ENCODE measurements at places on chromosomes 13 and 19.

- no peak for DNase-seq
Observed at GRCh38 chr19:1862424-1863327, 703 bp downstream of the KLF16 start.

GRCh38 chr19:18871543-18871942, 24.4 kb downstream of the CERS1 start:
- DNase-seq = no peak

GRCh38 chr19:39516270-39516669, 1.3 kb downstream of the SELENOV start:
- DNase-seq = no peak

DNA sequence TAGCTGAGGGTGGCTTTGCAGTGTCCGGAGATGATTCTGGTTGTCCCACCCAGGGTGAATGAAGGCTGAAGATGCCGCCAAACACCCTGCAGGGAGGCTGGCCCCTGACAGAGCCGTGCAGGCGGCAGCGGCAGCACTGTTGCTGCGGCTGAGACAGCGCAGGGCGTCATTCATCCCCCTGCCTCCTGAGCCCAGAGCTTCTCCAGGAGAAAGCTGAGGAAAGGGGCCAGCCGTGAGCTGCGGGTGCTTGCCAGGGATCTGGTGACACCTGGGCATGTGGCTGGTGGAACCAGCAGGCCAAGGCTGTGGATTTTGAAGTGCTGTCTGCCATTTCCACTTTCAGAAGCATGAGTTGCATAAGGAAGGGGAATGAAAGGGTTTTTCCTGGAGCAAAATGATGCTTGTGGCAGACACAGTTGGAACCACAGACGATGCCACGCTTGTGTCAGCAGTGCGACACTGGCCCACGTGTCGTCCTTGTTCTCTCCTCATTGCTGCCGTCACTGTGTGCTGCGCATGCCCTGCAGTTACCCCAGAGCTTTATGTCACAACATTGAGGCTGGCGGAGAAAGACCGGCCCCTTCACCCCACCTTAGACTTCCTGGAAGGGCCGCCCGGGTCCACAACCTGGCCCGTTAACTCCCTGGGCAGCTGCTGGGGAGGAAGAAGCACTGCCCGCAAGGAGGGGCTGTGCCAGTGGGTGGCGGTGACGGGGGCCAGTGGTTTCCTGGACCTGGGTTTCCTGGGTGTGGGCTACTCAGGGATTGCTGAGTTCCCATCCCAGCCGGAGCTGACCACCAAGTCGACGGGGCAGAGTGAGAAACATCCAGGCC, 22.7 kb downstream of the TFDP1 start:
- no peak for DNase-seq

DNA sequence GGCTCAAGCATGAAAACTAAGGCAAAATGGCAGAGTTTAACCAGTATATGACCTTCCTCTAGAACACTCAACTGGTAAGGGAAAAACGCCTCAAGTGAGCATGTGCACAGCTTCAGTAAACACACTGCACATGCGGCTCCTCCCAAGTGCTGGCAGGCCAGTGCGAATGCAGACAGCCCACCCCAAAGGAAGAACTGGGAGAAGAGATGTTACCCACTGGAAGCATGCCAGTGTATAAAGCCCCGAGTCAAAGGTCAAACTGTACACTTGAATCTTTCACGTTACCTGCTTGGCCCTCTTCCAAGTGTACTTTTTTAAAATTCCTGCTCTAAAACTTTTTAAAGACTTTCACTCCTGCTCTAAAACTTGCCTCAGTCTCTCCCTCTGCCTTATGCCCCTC, 19.2 kb upstream of the RCBTB1 start:
- no peak for DNase-seq

GRCh38 chr19:50777261-50777660, 7.0 kb downstream of the GPR32 start:
- no peak for DNase-seq

DNA sequence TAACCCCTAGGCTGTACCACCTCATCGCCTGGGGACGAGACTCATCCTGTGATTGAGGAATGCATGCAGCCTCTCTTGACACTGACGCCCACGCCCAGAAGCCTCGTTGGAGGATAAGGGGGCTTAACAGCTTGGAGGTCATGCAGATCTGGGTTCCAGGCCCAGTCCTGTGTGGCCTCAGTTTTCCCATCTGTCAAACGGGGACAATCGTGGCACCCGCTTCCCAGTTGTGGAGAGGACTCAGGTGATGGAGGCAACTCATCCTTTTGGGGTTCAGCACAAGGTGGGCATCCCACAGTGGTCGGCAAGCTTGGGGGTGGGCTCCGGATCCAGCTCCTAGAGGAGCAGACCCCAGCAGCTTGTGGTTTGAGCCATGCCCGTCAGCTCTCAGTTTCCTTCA, 1.4 kb upstream of the LGI4 start:
- DNase-seq = no peak

GRCh38 chr13:64078025-64078424, 2662.4 kb upstream of the PCDH20 start:
- no peak for DNase-seq

GRCh38 chr19:27776020-27776419, 1436.9 kb downstream of the UQCRFS1 start:
- no peak for DNase-seq

All from NCI-H1092 (cell line).